ENCODE measurements at places on chromosomes 2 and 18.

GRCh38 chr2:74817304-74817675, 16.6 kb upstream of the HK2 start:
- DNase-seq, result peak; percentile 79

GRCh38 chr2:206352571-206352970, 78.1 kb downstream of the ZDBF2 start:
- DNase-seq, result no peak

- no peak for DNase-seq
Observed at GRCh38 chr2:126238251-126238650, 417.7 kb upstream of the GYPC start.

- DNase-seq, result no peak
Observed at GRCh38 chr2:216021768-216022565, 8.6 kb upstream of the MREG start.

DNA sequence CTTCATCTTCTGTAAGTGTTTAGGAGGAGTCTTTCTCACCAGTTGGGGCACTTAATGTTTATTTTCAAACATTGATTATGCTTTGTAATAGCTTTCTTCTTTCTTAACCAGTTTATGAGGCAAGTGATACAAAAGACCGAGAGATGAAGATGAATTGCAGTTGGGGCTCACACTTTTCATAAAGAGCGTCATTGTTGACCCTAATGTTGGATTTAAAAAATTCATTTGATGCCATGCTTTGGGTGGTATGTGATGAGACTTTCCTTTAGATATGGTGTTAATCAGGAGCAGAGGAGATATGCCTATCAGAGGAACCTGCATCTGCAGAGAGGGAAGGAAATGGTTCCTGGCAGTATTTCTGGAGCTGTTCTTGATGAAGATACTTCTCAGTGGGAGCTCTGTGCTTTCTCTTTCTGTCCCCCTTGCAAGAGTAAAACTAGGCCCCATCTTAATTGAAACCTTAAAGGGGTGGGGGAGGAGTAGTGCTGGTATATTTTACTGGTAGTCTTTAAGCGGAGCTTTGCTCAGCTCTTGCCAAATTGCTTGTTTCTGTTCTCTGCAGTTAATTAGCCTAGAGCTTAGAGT, 2.3 kb downstream of the EML4 start:
- DNase-seq, result peak; percentile 56

DNA sequence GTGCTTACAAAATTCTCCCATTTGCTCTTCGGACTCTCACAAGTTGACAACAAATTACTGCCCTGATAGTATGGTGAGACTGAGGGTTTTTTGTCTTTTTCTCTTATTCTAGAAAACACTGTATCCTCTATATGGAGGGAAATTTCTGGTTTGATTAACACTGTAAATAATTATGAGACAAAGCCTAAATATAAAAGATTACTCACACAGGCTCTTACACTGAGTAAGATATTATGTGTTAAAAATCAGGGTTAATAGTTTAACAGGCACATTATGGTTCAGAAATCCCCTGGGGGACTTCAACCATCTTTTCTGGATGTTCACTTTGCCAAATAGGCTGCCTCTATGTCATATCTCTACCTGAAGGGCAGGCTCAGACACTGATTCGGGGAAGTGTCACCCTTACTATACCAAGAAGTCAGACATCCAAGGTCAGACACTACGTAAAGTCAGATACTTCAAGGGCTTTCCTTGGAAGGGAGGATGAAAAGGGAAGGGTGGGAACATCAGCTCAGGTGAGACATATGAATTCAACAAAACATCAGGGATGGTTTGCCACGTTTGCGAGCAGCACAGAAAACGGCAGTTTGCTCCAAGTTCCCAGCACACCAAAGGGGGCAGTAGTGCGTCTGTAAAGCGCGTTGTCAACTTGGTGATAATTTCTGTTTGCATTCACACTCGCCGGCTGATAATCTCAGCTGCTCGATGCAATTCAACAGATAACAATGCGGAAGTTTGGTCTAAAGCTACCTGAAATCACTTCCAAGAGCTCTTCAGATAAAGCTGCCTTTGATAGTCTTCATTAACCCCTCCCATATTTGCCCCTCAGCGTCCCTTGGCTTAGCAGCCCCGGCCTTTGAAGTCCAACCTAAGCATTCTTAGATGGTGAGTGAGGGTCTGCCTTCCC, 972 bp upstream of the RASGRP3 start:
- DNase-seq, result peak; percentile 93

GRCh38 chr2:46495231-46496030, 16.1 kb downstream of the TMEM247 start:
- DNase-seq, result no peak

DNA sequence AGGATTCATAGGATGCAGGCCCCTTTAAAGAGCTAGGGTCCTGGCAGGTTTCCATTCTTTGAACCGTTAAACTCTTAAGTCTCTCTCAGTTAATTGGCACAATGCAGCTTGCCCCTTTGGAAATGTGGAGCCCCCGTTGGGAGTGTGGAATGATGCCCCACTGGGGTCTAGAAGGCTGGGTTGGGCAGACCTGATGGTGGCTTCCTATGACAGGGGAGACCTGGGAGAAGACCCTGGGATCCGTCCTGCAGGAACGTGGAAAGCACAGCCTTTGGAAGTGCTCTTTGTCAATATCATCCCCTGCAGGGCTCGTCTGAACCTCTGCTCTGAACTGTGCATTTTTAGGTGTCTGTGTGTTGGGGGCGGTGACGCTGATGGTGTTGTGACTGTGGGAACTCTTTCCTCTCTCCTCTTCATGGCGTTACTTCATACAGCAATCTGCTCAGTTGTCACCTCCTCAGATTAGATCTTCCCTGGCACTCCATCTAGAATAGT, 190.6 kb downstream of the MYCN start:
- DNase-seq, result no peak
